RCC 7860 (cell line): ENCODE measurements at places on chromosomes 2 and 18.

- DNase-seq, result no peak
Observed at GRCh38 chr18:25420077-25420825, 68.3 kb upstream of the ZNF521 start.

DNA sequence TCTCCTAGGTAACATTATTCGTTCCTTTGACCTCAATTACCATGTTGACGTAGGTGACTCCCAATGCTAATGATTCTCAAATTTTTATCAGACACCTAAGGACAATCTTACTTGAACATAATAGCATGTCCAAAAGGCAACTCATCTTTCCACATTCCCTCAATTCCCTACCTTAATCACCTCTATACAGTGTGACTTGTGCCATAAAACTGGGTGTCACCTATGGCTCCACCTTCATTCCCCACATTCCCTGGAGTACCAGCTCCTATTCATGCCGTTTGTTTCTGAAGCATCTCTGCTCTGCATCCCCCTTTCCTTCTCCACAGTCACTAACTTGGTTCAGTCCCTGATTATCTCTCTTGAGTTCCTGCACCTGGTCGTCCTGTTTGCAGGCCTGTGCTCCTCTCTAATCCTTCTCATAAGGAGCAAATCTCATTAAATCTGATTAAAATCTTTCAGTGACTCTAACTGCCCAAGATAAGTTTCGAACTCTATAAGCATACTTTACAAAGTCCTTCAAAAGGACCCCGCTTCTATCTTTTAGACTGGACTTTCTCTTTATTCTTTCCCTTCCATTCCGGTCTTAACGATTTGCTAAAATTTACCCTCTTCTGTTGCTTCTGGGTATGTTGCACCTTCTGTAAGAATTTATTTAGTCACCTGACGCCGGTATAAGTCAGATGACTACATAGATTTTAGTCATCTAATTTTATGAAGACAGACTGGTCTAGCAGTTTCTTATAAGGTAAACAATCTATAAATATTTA, 128.7 kb downstream of the OSBPL1A start:
- no peak for DNase-seq

GRCh38 chr2:20346565-20347381, 3.9 kb downstream of the PUM2 start:
- no peak for DNase-seq

DNA sequence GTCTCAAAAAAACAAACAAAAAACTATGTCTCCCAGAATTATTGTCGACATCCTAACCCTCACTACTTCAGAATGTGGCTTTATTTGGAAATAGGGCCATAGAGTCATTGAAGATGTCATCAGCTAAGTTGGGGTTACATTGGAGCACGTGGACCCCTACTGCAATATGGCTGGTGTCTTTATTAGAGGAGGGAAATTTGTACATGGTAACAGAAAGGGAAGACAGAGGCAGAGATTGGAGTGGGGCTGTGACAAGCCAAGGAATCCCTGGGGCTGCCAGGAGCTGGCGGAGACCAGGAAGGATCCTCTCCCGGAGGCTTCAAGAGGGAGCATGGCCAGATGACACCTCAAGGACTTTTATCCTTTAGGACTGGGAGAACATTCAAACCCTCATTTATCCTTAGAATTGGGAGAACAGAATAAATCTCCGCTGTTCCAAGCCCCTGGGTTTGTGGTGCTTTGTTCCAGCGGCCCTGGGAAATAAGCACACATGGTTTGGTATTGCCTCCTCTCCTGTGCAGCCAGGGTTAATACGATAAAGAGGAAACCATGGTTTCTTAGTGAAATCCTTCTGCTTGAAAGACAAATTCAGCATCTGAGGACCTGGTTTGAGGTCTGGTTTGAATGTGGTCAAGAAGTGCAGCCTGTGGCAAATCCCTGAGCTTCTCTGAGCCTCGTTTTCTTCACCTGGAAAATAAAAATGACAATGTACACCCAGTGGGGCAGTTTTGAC, 184.7 kb downstream of the MYCN start:
- DNase-seq, result no peak

DNA sequence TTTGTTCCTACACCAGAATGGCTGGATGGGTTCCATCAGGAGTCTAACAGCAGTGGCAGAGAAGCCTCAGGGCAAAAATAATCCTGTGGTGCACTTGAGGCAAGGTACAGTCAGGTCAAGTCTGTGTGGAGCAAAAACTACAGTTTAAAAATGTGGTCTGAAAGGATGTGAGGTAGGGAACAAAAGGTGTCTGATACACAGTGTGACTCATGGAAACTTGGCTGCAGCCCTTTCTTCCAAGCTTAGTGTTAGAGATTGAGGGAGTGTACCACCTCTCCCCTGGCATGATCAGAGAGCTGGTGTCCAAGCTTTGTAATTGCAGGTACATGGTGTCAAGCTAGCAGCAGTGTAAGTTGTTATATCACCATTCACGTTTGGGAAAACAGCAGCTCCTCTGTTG, 8.9 kb downstream of the ANKAR start:
- no peak for DNase-seq

GRCh38 chr2:88355486-88355885, 97.0 kb downstream of the FOXI3 start:
- DNase-seq, result no peak

DNA sequence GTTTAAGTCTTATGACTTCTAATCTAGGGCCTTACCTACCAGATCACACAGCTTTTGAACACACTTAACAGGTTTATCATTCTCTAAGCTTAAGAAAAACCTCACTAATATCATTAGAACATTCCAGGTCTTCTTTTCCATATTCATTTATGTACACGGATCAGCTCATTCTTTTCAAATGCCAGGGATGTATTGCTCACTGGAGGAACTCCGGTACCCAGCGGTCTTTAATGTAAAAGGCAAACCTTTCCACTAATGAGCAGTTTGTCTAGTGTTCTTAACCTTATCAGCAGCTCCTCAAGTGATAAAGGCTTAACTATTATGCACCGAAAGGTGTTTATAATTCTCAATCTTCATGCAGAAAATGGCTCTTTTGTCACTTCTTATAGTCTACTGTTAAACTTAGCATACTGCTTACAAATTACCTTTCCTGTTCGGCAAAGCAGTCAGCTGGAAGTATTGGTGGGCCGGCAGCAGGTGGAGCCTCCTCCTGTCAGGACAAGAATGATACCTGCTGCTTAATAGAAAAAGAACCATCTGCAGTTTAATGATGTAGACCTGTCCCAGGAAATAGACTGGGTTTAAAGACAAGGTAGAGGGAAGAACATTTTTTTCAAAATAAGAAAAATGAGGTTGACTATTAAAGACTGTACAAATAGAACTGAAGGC, 142.7 kb downstream of the FIGN start:
- no peak for DNase-seq

DNA sequence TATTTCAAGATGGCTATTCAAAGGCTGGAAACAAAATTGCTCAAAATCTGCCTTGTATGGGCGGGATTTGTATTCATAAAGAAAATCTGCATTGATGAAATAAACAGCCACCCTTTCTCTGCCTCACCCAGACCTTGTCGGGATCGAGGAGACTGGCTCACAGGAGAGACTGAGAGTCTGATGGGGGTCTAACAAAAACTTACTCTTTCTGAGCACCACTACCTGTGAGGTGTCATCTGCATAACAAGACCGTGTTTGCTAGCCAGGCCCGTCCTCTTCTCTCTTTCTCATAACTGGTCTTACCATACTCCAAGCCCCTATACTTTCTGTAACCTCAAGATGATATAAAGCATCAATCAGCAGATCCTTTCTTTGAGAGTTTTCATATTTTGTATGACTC, 115.6 kb downstream of the INO80D start:
- DNase-seq, result no peak

DNA sequence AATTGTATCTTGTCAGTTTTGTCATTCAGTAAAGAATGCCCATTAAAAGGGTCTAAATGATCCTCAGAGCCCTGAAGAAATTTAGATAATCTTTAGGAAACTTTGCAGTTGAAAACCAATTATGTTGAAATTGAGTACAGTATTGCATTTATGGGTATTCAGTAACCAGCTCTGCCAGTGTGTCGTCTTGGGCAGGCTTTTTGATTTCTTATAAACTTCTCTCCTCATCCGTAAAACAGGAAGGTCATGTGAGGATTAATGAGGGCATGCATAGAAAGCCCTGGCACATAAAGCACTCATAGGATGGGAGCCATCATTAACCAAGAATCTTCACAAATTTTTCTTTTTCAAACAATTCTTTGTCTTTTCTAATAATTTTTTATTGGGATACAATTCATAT, 14.8 kb downstream of the PNO1 start:
- no peak for DNase-seq

DNA sequence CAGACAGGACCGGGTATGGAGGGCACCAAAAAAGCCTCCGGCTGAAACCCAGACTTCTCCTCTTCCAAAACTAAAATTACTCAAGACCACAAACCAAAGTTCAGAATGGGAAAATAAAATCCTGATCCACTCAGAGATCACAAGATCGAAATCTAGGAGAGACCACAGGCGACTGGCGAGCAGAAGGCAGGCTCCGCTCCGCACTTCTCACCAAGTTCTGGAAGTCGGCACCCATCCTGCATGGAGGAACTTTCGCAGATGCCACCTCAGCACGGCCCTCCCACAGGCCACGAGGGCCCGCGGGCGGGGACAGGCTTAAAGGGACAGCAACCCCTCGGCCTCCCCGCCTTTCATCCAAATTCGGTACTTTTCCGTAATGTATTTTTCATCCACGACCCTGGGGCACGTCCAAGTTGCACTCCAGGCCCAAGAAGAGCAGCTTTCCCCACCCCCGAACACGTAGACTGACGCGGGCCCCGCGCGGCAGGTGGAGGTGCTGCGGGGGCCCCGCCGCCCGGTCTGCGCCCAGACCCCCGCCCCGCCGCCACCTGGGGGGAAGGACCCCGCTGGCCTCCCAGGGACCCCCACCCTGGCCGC, 43.7 kb downstream of the HDLBP start:
- DNase-seq, result peak; percentile 55

- no peak for DNase-seq
Observed at GRCh38 chr2:239554766-239555570, 154.1 kb upstream of the HDAC4 start.

DNA sequence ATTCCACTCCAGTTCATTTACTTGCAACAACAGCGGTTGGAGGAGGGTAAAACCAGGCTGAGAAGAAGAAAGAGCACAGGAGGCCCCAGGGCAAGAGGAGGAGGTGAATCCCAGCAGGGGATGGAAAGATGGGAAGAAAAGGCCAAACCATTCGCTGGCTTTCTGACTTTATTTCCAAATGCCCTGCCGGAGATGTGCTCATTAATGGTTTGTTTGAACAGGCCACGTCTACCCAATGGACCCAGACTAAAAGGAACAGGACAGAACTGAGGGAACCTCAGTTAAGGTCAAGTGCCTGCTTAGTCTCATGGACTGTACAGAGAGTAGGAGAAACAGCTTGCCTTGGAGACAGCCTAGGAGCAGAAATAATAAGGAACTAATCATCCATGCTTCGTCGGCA, 121.6 kb upstream of the NDUFV2 start:
- no peak for DNase-seq

DNA sequence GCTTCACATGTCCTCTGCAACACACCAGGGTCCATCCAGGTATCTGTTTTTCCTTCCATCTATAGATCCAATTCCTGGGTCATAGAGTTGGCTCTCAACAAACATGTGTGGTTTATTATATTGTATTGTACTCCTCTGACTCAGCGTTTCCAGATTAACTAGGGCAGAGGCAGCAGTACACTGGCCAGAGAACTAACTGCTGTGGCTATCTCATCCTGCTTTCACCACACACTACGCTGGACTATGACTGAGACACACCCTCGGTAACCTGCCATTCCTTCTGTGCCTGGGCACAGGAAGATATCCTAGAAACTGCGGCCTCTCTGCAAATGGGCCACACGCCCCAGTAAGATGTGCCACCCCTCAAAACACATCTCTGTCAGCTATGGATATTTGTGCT, 159.8 kb upstream of the STK17B start:
- DNase-seq, result peak; percentile 68

DNA sequence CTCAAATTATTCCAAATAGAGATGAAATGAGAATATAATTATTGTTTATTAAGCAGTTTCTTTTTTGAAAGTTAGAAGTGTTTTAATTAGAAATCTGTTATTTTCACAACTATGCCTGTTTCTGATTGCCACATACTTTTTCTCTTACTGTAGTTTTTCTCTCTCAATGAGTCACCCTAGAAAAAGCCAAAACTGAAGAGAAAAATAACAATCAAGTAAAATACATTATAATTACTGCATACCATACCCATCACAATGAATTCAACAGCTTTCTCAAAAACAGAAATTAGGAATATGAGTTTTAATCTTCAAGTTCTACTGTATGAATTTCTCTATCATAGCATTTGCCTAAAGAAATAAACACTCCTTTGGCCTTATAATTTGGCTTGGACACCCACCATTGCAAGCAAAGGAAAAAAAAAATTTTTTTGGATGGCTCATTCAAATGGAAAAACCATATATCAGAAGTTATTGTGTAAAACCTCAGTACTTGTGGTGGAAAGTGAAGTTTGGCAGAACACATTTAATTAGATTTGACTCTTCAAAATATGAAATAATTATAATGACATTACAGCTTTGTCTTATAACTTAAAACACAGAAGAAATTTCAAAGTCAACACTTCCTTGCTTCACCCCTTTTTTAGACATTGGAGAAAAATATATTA, 138.5 kb downstream of the DYM start:
- DNase-seq, result no peak

GRCh38 chr2:96882906-96883305, 13.0 kb upstream of the SEMA4C start:
- no peak for DNase-seq

DNA sequence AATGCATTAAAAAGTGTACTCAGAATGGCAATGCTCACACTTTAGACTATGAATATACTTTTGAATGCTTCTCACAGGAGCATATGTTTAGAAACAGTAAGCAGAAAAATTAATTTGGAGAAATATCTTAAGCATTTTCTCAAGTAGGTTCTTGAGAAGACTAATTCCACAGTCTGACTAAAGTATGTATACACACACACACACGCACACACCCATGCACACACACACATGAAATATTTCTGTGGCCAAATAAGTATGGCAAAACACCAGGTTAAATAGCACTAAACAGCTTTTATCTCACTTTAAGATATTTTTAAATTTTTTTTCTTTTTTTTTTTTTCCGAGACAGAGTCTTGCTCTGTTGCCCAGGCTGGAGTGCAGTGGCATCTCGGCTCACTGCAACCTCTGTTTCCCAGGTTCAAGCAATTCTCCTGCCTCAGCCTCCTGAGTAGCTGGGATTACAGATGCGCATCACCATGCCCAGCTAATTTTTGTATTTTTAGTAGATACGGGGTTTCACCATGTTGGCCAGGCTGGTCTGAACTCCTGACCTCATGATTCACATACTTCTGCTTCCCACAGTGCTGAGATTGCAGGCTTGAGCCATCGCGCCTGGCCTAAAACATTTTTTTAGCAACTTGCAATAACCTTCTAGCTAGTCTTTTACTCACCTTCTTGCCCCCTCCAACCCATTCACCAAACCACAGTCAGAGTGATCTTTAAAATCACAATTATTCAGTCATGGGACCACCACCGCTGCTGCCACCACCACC, 67.5 kb upstream of the SCG2 start:
- DNase-seq, result peak; percentile 33

- DNase-seq, result no peak
Observed at GRCh38 chr2:108936076-108936864, 52.8 kb downstream of the EDAR start.
